ENCODE measurements at places on chromosomes 7 and 10. TPM values are rescaled to one million over a fixed set of nuclear protein-coding genes. Genes with fewer than 3 reads are reported as not detected.

DNA sequence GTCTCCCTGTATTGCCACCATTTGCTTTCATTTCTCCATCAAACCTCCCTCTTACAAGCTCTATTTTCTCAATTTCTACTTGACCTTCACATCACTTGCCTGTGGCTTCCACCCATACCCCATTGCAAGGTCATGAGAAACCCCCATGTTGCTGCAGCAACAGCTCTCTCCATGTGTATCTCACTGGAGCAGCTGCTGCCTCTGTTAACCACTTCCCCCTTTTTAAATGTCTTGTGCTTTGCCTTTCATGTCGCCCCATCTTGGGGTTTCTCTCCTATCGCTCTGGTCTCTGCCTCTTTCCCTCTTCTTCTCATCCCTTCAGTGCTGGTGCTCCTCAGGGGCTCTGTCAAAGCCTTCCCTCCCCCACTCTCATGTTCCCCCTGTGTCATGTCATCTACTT, 148.8 kb downstream of the CHN2 start:
- no peak for DNase-seq

DNA sequence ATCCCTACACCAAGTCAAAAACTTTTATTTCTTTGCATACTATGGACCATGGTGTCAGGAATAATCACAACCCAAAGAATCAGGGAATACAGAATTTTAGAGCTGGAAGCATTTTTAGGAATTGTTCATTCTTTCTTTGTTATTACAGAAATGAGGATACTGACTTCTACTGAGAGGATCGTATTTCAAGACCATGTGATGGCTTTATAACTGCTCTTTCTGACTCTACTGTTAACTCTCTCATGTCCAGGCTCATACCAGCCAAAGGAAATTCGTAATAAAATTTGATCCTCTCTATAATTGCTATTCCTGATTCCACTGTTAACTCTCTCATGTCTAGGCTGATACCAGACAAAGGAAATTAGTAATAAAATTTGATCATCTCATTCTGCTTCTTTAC, 1050.9 kb upstream of the C7orf33 start:
- DNase-seq, result no peak

DNA sequence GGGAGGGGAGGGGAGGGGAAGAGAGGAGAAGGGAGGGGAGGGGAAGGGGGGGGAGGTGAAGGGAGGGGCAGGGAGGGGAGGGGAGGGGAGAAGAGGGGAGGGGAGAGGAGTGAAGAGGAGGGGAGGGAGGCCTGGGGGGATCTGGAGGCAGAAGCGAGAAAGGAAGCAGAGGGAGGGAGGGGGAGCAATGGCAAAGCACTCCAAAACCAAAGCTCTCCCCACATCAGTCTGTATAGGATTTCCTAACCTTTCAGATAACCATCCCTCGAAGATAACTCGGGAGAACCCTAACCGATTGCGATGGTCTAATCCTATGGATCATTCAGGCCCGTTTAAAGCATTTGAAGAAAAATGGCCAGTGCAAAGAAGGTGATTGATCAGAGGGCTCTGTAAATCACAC, 19.0 kb downstream of the EBF3 start:
- DNase-seq, result no peak

- DNase-seq, result no peak
Observed at GRCh38 chr10:52965509-52965908, 192.9 kb upstream of the MBL2 start.

GRCh38 chr10:8013006-8013405, 41.5 kb upstream of the GATA3 start:
- peak; percentile 28 for DNase-seq

DNA sequence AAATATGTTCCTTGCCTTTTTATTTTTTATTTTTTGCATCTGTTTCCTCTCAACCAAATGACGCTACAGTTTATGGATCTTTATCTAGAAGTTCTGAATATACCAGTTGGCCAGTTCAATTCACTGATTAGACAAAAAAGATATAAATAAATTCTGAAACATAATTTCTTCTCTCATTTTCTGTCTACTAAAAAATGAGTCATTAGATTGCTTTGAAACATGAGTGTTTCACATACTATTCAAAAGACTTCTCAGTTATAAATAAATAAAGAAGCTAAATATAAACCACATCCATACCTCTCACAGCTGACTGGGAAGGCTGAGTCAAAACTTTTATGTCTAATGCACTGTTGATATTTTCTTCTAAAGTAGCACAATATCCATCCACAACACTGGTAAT, 97.6 kb upstream of the GPR22 start:
- no peak for DNase-seq

DNA sequence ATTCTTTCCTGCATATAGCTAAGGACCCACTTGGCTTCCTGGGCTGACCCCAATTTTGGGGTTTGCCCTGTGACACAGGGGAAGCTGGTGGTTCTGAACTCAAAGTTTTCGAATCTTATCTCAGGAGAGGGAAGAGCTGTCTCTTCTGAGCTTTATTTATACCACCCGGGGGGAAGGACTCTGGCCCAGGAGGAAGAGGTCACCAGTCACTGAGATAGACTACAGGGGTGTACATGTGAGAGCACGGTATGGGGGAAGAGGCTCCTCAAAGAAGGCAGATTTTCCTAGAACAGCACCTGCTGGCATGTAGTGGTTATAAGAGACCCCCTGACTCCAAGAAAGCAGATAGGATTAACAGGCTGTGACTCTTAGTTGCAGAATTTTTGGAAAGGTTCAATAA, 101.8 kb upstream of the ELMO1 start:
- no peak for DNase-seq

DNA sequence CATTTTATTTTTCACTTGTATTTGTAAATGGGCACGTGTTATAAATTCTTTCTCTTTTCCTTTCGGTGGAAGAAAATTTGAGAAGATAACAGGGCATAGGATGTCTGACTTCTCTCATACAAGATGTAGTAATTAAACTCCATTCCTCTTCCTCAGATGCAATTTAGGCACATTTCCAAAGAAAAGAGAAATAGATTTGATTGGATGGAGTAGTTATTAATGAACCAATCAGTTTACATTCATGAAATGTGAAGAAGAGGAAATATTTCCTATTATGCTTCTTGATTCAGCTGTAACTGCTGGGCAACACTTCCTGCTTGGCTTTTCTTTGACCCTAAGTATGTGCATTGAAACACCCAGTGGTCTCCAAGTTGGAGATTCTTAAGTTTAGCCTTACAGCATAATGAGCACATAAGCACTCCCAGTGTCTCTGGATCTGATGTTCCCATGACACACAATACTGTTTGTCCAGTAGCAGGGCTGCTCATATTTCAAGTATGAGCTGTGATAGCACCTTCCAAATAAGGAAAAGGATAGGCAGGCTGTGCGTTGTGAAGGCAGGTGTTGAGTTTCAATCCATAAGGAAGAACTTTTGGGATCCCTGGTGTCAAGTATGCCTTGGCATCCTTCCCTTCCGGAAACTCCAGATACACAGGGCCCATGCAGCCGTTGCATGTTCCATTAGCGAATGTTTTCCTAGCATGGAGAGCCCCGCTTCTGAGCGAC, 33.4 kb upstream of the COBL start:
- no peak for DNase-seq

DNA sequence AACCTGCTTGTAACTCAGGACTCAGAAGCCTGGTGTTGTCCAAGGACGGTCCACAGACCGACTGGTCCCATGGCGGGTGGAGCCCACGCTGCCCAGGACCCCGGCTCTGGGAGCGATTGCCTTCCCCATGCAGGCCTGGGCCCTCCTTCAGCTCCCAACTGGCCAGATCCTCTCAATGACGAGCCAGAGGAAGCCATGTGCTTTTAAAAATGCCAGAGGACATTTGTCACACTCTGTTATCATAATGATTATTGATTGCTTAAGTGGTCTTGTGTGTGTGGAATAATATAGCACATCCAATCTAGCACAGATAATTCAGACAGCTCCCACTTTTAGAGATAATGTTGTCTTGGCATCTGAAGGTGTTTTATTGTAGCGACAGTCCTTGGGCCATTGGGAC, 22.6 kb upstream of the OGDHL start:
- no peak for DNase-seq

- no peak for DNase-seq
Observed at GRCh38 chr7:18958627-18959026, 158.8 kb downstream of the TWIST1 start.

GRCh38 chr10:29169021-29169420, 119.8 kb upstream of the LYZL1 start:
- DNase-seq, result no peak

DNA sequence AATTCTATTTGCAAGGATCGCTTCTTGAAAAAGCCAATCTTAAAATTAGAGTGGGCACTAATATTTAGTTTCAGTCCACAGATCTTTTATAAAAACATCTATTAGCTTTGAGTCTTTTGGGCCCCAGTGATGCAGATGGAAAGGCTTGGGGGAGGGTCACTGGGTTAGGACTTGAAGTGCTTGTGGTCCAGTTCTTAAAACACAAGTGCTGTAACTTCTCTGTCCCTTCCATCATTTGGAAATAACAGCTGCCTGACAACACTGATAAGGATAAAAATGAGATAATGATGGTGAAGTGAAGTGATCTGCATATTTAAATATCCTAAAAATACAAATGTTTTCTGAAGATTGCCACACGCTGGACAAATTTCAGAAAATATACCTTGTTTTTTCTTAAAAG, 37.1 kb upstream of the ZRANB1 start:
- DNase-seq, result no peak

DNA sequence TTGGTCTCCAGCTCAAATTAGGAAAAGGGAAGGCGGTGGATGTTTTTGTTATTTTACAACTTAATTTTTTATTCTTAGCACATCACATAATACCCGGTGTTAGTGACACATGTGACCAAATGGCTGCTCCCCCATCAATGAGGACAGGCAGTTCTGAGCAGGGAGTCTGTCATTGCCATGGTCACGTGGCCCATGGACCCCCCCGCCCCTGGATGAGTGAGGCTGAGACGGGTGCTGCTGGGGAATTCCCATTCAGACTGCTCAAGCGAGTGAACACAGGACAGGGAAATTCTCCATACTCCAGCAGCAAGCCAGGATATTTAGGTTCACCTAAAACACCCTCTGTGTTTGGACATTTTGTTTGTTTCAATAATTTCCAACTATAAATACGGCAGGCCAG, 34.7 kb upstream of the SLC35B4 start:
- no peak for DNase-seq

DNA sequence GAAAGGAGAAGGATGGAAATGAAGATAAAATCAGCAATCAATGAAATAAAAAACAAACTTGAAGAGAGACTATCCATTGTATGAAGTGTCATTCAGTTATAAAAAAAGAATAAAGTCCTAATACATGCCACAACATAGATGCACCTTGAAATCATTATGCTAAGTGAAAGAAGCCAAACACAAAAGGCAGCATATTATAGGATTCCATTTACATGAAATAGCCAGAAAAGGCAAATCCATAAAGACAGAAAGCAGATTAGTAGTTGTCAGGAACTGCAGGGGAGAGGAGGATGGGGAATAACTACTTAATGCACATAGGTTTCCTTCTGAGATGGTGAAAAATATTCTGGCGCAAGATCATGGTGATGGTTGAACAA, 6.6 kb upstream of the PON1 start:
- DNase-seq, result no peak

DNA sequence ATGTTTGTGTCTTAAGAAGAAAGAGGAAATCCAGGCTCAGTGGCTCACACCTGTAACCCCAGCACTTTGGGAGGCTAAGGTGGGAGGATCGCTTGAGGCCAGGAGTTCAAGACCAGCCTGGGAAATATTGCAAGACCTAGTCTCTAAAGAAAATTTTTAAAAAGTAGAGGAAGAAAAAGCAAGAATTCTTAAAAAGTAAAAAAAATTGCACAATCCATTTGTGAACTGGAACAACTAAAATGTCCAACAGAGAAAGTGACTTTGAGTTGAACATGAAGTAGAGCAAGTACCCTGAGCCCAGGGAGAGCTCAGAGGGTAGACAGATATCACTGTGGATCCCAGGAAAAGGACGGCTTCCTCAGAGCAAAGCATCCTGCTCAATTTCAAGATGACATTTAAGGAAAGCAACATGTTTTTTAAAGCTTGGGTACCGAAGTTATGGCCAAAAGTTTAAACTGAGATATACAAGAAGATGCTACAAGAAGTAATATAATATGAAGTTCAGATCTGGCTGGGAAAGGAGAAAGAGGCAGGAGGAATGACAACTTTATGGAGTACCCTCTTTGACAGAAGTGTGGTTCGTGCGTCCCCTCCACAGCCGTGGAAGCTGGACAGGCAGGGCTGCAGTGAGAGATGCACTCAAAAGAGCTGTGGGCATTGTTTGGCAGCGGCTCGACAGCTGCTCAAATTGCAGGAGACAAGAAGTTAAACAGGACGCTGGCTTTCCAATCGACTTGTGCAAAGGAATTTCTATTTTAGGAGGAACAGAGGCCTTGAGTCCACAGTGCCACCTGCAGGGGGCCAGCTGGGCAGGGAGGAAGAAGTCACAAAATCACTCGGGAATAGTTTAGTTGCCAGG, 201.3 kb downstream of the JCAD start:
- peak; percentile 81 for DNase-seq

- no peak for DNase-seq
Observed at GRCh38 chr10:44424298-44424697, 39.4 kb upstream of the CXCL12 start.

- no peak for DNase-seq
Observed at GRCh38 chr10:15035385-15036301, 8.1 kb upstream of the OLAH start.

- DNase-seq, result no peak
Observed at GRCh38 chr10:47021850-47022249, 110.6 kb downstream of the PTPN20 start.

- no peak for DNase-seq
Observed at GRCh38 chr10:119872610-119872859, at the start of gene MCMBP. Gene MCMBP, minus strand, starts transcription at chr10:119872843. Its CDS starts 259 bp downstream, at chr10:119872584.

DNA sequence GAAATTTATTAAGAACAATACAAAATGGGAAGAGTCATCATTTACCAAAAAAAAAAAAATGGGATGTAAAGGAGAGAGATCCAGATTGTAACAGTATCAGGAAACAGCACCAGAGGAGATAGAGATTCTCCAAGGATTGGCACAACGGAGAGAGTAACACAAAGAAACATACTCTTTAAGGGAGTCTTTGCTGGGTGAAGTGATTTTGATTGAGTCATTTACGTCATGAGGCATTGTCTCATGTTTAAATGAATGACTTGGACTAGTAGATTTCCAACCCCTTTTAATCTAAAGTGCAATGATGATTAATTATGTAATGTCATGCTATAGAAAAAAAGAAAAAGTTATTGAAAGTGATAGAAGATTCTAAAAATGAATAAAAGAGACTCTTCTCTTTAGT, 68.8 kb downstream of the ITGB8 start:
- no peak for DNase-seq

The DCLRE1A gene
- 9.9 TPM for total RNA-seq

The NOC3L gene
- total RNA-seq, result 17.8 TPM
